ENCODE measurements at places on chromosomes 5 and 9. TPM values are rescaled to one million over a fixed set of nuclear protein-coding genes. Genes with fewer than 3 reads are reported as not detected.
A peak's percentile ranks its signal among the peaks of the same experiment; 100 is the strongest.

Gene PCDHGA6
- 5.1 TPM for total RNA-seq

Gene NXNL2
- 7.4 TPM for total RNA-seq

GRCh38 chr5:126851501-126852011, 74.6 kb downstream of the LMNB1 start:
- peak overlapping the region; percentile 25 for H3K27ac ChIP-seq
- H3K27me3 ChIP-seq = no peaks in the 10 kb centered on the region
- DNase-seq = no peak
- H3K36me3 ChIP-seq = no peaks in the 10 kb centered on the region

DNA sequence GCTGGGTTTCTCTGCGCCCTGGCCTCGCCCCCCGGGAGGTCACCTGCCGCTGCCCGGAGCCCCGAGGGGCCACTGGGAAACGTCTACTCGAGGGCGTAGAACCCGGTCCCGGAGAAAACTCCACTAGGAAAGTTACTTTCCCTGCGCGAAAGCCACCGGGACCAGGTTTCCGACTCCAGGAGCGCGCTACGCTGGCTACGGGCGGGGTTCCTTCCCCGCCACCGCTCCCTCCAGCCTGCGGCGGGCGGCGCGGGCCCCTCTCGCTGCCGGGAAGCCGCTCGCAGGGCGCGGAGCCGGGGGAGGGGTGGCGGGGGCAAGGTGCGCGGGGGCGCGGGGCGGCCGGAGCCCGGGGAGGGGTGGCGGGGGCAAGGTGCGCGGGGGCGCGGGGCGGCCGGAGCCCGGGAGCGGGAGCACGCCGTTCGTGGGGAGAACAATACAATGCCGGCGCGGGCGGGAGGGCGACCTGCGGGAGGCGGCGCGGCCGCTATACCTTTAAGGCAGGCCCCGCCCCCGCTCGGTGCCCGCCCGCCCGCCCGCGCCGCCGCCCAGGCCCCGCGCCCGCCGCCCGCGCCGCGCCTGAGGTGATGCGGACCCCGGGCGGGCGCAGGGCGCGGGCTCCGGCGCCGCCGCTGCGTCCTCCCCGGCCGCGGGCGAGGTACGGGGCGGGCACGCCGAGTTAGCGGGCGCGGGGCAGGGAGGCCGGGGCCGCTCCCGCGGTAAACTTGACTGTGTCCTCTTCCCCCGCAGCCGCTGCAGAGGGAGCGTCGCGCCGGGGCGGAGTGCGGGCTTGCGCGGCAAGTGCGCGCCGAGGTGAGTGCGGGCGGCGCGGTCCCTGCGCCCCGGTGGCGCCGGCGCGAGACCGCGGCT, 278.1 kb downstream of the AOPEP start:
- peak overlapping the region; percentile 91 for H3K4me3 ChIP-seq
- peaks cover 40% of the 10 kb centered on the region for H3K36me3 ChIP-seq
- H3K27me3 ChIP-seq = no peaks in the 10 kb centered on the region
- peaks cover 34% of the 10 kb centered on the region for H3K4me1 ChIP-seq

Gene SLCO6A1
- total RNA-seq = not detected

GRCh38 chr9:94668928-94669729, 29.8 kb upstream of the FBP1 start:
- peak overlapping the region; percentile 2 for H3K4me3 ChIP-seq
- no peaks in the 10 kb centered on the region for H3K36me3 ChIP-seq
- H3K27me3 ChIP-seq = peaks cover 5% of the 10 kb centered on the region
- H3K4me1 ChIP-seq = peaks cover 22% of the 10 kb centered on the region
- H3K27ac ChIP-seq = peak overlapping the region; percentile 2

DNA sequence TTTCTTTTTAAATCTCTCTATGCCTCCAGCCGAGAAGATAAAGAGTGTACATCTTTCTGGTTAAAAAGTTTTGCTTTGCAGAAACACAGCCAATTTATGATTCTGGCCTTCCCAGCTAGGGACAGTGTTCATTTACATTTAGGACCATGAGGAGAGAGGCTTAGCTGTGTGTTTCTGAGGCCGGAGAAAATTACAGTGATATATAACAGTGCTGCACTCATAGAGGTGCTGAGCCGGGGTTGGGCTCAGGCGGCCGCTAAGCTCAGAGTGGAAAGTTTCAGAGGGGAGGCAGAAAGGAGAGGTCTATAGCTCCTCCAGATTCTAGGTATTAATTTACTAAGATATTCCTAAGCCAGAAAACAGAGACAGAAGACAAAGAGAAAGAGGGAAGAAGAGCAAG, 37.0 kb upstream of the LCP2 start:
- no peaks in the 10 kb centered on the region for H3K36me3 ChIP-seq
- H3K4me3 ChIP-seq = no peak overlapping the region
- peaks cover 5% of the 10 kb centered on the region for H3K4me1 ChIP-seq
- H3K27me3 ChIP-seq = no peaks in the 10 kb centered on the region
- DNase-seq = no peak
- no peak overlapping the region for H3K27ac ChIP-seq

- H3K27me3 ChIP-seq = no peaks in the 10 kb centered on the region
- no peak overlapping the region for H3K4me3 ChIP-seq
- no peaks in the 10 kb centered on the region for H3K36me3 ChIP-seq
- peaks cover 12% of the 10 kb centered on the region for H3K4me1 ChIP-seq
- peak; percentile 85 for DNase-seq
Measured at GRCh38 chr5:142201471-142201887, 92.9 kb downstream of the NDFIP1 start.

GRCh38 chr5:153525536-153525935, 35.1 kb downstream of the GRIA1 start:
- no peaks in the 10 kb centered on the region for H3K36me3 ChIP-seq
- no peak for DNase-seq
- peaks cover 29% of the 10 kb centered on the region for H3K4me1 ChIP-seq
- H3K27ac ChIP-seq = no peak overlapping the region
- no peak overlapping the region for H3K4me3 ChIP-seq

DNA sequence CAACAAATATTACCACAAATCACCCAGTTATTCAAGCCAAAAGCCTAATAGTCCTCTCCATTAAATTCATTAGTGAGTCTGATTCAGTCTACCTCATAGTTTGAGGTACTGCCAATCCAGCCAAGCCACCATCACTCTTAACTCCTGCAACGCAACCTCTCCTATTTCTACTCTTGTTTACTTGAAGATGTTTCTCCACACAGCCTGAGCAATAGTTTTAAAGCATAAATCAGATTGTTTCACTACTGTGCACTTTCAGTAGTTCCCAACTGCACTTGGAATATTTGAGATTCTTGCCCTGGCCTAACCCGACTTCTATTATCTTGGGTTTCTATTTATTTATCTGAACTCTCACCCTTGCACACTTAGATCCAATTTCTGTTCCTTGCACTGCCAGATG, 85.5 kb downstream of the YIPF5 start:
- H3K4me3 ChIP-seq = no peak overlapping the region
- no peaks in the 10 kb centered on the region for H3K36me3 ChIP-seq
- no peaks in the 10 kb centered on the region for H3K27me3 ChIP-seq
- no peak for DNase-seq
- H3K27ac ChIP-seq = no peak overlapping the region
- peaks cover 7% of the 10 kb centered on the region for H3K4me1 ChIP-seq

Gene SHC3
- total RNA-seq = 0.36 TPM

Gene GABRP
- under 0.01 TPM for total RNA-seq

Gene DEPDC1B
- 1.8 TPM for total RNA-seq
